Astrocyte (in vitro differentiated cells and primary cell): ENCODE measurements at places on chromosomes 6 and 20.
A peak's percentile ranks its signal among the peaks of the same experiment; 100 is the strongest.

DNA sequence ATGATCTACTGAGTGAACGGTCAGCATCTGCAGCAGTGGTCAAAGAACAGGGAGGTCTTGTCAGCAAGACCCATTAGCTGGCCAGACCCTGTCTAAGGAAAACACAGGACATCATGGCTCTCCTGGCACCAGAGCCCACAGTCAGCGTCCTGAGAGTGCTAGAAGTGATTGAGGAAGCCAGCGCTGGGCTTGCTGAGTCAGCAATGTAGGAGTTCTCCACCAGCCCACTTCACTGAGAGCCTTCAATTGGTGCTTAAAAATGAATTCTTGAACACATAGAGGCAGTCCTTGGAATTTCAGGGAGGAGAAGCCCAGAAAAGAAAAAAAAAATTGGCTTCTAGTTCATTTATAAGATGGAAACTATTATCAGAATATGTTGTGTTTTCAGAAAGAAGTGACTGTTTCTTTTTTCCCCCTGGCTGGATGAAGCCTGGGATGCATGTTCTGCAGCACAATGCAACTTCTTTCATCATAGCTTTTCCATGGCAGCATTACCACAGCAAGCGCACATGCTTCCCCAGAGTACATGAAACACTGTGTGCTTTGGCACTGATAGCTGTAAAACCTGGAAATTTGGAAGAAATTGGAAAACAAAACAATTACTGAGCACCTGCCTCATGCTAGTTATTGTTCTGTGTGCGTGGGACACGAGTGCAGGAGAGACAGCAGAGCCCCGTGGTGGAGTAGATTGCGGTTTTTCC, 899.9 kb downstream of the C6orf118 start:
- no peak for DNase-seq

GRCh38 chr20:18683839-18684238, 96.0 kb downstream of the DTD1 start:
- DNase-seq, result no peak

GRCh38 chr6:39821046-39821740, 29.0 kb downstream of the DAAM2 start:
- DNase-seq, result no peak

DNA sequence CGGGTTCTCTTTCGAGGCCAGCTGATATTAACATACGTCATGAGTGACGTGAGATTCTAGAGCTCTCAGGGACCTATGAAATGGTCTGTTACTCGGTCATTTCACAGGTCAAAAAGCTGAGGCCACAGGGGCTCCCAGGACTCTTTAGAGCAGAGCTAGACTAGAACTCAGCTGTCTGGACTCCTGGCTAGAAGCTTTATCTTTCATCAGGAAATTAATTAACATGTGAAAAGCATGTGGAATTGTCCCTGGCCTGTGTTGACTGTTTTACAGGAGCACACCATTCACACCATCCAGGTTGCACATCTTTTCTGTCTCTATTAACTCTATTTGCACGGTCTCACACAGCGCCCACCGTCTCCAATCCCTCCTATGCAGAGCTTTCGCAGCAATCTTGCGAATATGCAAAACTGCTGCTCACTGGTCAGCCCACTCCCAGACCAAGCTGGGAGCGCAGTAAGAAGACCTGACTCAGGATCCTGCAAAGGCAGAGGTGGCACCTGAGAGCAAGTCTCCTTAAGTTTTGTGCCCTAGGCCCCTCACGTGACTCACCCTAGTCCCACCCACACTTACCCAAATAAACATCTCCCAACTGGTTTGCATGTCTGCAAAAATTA, 522.5 kb downstream of the CD83 start:
- no peak for DNase-seq

DNA sequence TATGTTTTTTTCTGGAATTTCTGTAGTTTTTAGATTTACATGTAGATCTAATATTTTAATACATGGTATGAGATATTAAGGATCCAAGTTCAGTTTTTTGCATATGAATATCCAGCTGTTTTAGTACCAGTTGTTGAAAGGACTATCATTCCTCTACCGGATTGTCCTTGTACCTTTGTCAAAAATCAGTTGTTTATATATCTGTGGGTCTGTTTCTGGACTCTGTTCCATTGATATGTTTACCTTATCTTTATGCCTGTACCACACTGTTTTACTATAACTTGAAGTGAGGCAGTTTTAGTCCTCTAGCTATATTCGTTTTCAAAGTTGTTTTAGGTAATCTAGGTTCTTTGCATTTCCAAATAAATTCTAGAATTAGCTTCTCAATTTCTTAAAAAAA, 47.7 kb downstream of the CBFA2T2 start:
- DNase-seq, result no peak

DNA sequence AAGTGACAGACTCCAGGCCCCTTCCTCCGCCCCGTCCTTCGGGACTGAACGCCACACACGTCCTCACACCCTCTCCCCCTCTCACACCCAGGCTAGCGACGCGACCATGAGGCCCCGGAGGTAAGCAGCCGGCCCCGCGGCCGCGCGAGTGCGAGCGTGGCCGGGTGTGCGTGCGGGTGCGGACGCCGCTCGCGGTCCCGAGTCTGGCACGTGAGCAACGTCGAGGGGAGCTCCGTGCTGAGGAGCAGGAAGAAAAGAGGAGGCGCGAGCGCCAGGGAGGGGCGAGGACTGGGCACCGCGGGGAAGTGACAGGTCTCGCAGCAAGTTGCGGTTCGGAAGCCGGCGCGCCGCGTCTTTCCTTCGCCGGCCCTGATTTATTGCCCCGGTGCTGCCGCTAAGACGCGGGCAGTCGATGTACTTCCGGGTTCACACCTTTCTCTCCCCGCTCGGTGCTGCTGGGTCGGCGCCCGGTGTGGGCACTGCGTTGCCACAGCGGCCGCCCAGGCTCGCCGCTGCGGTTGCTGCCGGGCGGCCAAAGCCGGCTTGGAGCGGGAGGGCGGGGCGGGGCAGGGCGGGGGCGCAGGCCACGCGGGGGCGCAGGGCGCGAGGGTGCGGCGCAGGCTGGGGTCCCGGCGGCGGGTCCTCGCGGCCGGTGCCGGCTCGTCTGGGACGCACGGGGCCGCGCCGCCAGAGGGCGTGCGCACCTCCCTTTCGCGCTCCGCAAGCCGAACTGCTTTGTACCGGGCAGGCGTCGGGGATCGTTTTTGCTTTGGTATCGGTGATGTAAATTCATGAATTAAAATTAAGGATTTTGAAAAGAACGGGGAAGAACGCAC, 15.8 kb upstream of the LIN28B start:
- DNase-seq, result peak; percentile 10

DNA sequence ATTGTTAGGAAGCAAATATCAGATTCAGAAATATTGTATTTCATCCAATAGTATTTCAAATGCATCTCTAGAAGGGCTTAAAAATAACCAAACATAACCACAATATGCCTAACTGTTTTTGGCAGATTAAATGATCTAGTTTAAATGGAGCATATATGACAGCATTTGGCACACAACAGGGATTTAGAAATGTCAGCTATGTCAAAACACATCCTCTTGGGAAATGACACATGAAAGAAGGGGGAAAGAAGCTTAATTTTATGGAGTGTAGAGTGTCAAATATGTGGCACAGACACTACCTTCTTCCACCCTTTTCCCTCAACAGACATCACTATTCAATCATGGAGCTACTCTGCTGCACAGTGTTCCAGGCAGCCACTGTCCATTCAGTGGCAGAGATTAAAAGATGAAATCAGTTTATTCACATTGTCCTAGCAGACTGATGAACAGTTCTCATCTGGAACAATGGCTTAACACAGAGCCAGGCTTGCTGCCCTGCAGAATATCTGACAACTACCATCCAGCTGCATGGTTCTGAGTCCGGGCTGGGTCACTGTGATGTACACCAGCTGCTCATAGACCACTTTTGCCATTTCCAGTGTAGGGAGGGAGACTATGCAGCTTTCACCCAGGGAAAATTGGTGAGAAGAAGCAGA, 349.8 kb downstream of the DHX35 start:
- DNase-seq, result no peak

- peak; percentile 43 for DNase-seq
Observed at GRCh38 chr20:6026051-6026450, 27.8 kb downstream of the LRRN4 start.

GRCh38 chr6:67802771-67803170, 832.3 kb upstream of the ADGRB3 start:
- no peak for DNase-seq

DNA sequence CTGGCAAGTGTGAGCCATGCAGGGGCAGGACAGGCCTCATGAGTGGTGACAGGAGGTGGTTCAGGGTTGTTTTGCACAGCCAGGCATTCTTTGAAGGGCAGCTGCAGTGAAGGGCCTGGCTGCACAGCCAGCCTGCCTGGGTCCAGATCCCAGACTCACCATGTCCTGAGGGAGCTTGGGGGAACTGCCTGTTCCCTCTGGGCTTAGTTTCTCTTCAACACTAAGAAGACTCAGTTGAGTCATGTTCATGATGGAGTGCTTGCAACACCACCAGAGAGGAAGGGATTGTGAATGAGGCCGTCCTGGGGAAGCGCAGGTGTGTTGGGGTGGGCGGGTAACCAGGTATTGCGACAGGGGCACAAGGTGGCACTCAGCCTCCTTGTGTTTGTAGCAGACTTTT, 102.4 kb downstream of the CDH26 start:
- DNase-seq, result no peak

DNA sequence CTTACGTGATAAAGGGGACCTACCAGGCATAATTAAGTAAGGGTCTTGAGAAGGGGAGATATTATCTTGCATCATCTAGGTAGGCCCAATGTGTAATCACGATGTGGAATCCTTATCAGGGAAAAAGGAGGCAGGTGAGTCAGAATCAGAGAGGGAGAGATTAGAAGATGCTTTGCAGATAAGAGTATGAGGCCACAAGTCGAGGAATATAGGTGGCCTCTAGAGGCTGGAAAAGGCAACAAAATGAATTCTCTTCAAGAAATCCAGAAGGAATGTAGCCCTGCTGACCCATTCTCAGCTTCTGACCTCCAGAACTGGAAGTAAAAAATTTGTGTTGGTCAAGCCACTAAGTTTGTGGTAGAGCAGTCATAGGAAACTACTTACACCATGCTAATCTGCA, 11.0 kb upstream of the ENPP4 start:
- no peak for DNase-seq
